Natural killer cell treated with Interleukin-12 subunit alpha and Interleukin-12 subunit beta and Interleukin-15 and Interleukin-18, amount 100 ng/mL, for 72 hours (primary cell): ENCODE measurements at places on chromosomes 4 and X.

GRCh38 chrX:31819455-31819854 lies 747.6 kb upstream of the FTHL17 start:
- no peak for DNase-seq

- no peak for DNase-seq
Measured at GRCh38 chr4:52843958-52844357, 18.2 kb upstream of the RASL11B start.

DNA sequence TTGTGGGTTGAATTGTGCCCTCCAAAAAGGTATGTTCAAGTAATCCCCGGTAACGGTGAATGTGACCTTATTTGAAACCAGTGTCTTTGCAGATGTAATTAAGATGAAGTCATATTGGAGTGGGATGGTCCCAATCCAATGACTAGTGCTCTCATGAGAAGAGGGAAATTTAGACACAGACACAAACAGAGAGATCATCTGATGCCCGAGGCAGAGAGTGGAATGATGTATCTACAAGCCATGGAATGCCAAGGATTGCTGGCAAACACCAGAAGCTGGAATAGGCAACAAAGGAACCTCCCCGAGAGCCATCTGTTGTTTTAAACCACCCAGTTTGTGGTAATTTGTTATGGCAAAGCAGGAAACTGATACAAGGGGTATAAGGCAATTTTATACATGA lies 35.1 kb downstream of the RPS6KA3 start:
- DNase-seq = no peak

DNA sequence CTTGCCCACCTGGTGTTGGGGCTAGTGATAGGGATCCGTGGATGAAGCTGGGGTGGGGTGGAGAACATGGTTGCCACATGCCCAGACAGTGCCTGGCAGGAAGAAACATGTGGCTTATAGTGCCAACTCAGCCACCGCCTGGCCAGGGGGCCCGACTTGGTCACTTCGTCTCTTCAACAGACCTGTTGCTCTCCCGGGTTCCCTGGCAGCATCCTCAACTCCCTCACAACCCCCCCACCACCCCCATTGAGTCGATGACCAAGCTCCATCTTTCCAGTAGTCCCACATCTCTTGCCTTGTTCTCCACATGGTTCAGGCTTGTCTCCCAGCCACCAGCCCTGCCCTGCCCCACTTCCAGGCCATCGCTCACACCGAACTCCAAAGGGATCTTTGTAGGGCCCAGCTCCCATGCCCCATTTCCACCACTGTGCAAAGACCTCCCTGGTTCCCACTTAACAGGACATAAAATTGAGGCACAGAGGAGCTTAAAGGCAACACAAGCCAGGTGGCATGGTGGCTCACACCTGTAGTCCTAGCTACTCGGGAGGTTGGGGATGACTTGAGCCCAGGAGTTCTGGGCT lies 7.8 kb downstream of the PNCK start:
- peak; percentile 22 for DNase-seq

DNA sequence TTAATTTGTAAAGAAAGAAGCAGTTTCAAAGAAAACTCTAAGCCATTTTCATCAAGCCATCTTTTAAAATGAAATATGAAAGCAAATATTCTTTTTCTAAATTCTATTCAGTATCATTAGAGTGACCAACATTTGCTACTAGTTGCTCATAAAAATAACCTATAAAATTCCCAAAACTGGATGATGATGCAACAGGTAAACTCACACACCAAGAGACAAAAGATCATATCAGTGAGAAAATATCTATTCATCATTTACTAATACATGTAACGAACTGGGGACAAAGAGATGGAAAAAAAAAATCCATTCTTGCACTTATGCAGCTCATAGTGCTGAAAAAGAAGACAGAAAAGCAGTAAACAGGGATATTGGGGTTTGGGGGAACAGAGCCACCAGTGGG lies 48.1 kb downstream of the PDGFC start:
- no peak for DNase-seq

- no peak for DNase-seq
Measured at GRCh38 chr4:85869181-85869580, 394.2 kb downstream of the ARHGAP24 start.

- no peak for DNase-seq
Measured at GRCh38 chr4:94352996-94353395, 10.4 kb upstream of the HPGDS start.

- DNase-seq = no peak
Measured at GRCh38 chr4:141739636-141740035, 103.3 kb downstream of the IL15 start.

DNA sequence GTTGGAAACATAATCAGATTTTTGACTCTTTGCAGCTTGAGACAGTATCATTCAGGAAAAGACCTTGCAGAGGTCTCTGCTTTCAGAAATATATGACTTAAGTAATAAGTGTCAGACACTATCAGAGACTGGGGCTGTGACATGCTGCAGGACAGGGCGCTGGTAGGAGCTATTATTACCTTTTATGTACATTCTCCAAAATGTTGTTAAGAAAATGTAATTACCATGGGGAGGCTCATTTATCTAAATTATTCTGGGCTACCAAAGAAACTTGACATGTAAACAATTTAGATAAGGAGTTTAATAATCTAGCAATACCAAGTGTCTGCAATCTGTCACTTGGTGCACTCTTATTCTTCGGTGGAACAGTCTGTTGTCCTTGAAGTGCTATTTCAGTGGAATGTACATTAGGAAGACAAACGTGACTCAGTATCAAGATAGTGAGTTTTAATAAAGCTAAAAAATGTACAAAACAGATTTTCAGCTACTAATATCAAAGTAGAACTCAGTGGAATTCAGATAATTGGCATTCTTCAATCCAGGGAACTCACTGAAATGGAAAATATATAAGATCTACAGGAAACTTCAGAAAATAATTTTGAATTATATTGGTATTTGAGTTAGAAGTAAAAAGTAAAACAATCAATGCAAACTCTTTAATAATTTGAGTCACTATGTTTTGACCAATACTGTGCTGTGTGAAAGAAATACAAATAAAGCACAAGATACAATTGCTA lies 214.5 kb downstream of the KCNIP4 start:
- DNase-seq = no peak

DNA sequence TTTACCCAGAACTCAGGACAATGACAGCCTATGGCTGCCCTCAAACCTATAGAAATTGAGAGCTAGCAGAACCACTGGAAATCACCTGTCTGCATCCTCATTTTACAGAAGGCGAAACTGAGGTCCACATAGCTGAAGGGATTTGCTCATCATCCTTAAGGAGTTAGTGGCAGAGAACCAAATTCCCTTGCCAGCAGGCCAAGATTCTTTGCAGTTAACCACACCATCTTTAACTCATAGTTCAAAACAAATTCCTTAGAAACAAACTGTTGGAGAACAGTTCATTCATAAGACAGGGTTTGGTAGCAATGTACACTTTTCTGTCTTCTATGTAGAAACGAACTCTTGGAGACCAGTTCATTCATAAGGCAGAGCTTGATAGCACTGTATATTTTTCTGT lies 37.9 kb upstream of the RAP2C start:
- no peak for DNase-seq

- no peak for DNase-seq
Measured at GRCh38 chrX:44061968-44062614, 88.9 kb upstream of the NDP start.

DNA sequence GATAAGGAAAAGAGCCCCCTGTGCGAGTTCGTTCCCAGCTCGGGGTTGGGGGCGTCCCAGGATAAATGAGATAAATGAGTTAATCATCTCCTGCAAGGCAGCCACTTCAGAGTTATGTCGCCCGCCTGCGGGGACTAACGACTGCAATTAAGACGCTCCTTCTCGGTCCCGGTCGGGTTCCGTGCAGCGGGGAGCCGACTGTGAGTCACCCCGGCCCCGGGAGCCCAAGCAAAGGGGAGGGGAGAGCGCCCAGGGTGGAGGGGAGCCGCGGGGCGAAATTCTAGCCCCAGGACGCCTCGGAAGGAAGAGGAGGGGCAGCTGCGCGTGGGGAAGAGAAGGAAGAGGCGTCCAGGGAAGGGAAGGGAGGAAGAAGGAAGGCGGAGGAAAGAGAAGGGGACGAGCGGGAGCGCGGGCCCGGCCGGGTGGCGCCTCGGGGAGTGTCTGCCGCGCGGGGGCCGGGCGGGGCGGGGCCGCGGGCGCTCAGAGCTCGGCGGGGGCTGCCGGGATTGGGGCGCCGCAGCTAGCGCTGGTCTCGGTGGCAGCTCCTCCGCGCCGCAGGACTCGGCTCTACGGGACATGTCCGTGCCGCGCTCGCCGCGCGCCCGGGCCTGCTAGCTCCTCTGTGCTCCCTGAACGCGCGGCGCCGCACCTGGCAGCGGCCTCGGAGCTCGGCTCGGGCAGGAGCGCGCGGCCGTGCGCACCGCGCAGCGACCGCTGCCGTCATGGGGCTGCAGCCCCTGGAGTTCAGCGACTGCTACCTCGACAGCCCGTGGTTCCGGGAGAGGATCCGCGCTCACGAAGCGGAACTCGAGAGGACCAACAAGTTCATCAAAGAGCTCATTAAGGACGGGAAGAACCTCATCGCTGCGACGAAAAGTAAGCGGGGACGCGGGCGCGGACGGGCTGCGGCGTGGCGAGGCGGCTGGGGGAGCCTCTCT lies at the start of gene ARHGAP10:
Gene ARHGAP10, plus strand, starts transcription at position 509 of the 938 bp plus-strand sequence. Its CDS starts 214 bp downstream, at position 723.
- peak; percentile 78 for DNase-seq

DNA sequence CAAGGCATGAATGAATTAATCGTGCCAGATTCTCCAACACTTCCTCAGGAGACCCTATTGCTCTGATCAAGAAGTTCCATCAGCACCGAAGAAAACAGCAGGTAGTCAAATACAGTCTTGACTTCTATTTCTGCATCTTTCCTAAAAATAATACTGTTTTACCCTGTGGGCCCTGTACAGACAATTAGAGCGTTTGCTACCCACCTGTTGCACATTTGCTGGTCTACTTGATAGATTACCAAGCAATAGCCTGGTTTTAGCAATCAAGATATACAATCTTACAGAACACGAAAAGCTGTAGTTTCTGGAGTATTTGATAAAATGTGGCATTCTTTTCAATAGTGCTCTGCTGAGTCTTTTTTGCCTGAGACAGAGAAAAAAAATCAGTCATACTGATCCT lies 12.3 kb downstream of the GPR174 start:
- no peak for DNase-seq

- no peak for DNase-seq
Measured at GRCh38 chr4:74028504-74028903, 10.0 kb downstream of the CXCL3 start.

GRCh38 chr4:30720661-30721184 lies 554 bp downstream of the PCDH7 start:
- DNase-seq = no peak

DNA sequence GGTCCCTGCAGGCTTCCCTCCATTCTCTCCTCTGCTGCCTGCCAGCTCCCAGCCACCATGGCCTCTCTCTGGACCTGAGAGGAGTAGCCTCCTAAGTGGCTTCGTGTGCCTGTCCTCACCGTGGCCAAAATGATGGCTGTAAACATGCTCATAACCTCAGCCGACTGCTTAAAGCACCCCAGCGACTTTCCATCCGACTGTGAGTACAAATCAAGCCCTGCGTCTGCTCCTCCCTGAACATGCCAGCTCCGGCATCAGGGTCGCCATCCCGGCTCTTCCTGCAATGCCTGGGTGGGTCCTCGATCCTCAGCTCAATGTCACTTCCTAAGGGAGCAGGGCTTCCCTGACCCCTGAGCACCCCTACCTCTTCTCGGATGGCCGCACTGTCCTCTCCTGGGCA lies 3.3 kb upstream of the SORCS2 start:
- peak; percentile 23 for DNase-seq

- no peak for DNase-seq
Measured at GRCh38 chr4:54678826-54679225, 21.1 kb downstream of the KIT start.

DNA sequence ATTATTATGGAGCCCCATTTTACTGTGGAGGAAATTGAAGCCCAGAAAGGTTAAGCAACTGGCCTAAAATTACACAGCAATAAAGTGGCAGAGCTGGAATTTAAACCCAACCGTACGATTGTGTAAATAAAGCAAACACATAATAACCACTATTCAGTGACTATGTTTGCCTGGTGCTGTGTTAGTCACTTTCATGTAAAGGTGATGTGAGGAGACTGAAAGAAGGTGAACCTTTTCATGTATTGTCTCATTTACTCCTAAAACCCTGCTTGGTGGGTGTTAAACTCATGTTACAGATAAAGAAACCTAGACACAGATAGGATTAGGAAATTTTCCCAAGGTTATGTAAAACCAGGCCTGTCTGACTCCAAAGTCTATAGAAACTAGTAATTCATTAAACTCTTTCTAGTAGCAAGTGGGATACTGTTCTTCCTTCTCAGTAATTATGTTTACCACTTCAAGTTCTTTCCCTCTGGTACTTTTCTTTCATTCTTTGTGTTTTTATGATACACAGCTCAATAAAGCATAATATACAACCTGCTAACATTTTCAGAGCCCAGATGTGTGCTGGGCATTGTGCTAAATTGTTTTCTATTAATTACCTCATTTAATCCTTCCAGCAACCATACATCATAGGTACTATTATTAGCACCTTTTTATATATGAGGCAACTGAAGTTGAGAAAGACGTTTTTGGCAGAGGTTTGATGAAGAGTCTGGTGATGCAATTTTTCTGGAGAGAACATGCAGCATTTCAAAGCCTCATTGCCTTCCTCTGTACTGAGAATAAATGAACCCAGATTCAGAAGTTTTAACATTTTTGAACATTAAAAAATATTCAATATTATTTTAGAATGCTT lies 202.7 kb downstream of the SPRY1 start:
- no peak for DNase-seq

GRCh38 chrX:12494400-12495138 lies 296.6 kb upstream of the PRPS2 start:
- DNase-seq = no peak

GRCh38 chr4:1478766-1479355 lies 72.6 kb upstream of the NKX1-1 start:
- DNase-seq = peak; percentile 54

- DNase-seq = no peak
Measured at GRCh38 chrX:78322863-78323262, 4.5 kb downstream of the CYSLTR1 start.

DNA sequence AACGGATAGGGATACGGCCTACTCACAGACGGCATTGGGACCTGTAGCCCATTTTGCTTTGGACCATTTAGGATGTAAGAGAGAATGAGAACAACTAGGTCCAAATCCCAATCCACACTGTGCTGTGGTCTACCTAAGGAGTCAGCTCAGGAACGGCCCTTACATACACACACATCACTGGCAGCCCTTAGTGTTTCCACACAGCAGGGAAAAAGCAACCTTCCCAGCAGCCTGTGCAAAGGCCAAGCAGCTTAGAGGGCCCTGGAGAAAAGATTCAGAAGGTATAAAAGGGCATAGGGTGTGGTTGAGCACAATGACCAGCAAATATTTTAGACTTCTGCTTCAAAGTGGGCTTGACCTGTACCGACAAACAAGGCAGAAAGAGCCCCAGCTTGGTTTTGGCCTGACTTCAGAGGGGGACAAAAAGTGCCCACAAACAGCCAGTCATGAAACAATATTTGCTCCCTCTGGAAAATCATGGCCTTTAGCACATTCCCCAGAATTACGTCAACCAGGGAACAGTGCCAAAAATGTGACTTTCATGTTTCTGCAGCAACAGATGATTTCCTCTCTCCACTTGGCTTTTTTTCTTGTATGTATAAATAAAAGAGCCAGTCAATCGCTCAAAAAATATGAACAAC lies 359.5 kb upstream of the FGF16 start:
- no peak for DNase-seq

GRCh38 chr4:52192721-52193135 lies 141.6 kb downstream of the SPATA18 start:
- no peak for DNase-seq
